Stimulated activated CD4-positive, alpha-beta T cell treated with anti-CD3 and anti-CD28 coated beads, Interleukin-4, amount 100 ng/mL, for 4 hours (primary cell): ENCODE measurements at places on chromosomes 11 and 22.

DNA sequence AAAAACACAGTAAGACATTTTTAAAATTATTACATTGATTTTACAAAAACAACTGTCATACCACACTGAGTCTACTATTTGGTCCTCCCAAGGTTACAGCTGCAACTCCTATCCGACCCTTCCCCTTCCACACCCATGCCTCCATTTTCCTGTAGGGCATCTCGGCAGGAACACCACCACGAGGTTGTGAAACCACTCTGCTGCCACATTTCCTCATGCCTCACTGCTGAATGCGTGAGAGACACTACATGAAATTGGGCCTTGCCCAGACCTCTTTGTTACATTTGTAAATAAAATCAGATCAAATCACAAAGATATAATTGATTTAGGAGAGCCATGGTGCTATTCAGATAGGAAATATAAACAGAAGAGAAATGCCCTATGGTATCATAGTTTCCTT, 2.0 kb downstream of the ARHGAP32 start:
- DNase-seq = no peak

- no peak for DNase-seq
Measured at GRCh38 chr11:59226396-59226795, 13.7 kb upstream of the MPEG1 start.

DNA sequence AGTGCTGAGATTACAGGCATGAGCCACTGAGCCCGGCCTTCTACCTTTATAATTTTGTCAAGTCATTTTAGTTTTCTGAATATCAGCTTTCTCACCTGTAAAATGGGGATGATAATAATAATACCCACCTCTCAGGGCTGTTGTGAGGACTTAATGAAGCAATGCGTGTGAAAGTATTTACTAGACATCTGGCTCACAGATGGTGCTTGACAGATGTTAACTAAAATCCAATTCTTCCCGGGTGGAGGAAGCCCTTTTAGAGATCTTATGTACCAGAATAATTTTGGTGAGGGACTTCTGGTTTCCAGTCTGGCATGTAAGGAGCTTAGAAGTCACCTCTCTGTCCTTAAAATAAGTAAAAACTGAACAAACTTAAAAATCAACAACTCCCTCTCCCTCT, 43.7 kb upstream of the NUP160 start:
- DNase-seq = no peak

DNA sequence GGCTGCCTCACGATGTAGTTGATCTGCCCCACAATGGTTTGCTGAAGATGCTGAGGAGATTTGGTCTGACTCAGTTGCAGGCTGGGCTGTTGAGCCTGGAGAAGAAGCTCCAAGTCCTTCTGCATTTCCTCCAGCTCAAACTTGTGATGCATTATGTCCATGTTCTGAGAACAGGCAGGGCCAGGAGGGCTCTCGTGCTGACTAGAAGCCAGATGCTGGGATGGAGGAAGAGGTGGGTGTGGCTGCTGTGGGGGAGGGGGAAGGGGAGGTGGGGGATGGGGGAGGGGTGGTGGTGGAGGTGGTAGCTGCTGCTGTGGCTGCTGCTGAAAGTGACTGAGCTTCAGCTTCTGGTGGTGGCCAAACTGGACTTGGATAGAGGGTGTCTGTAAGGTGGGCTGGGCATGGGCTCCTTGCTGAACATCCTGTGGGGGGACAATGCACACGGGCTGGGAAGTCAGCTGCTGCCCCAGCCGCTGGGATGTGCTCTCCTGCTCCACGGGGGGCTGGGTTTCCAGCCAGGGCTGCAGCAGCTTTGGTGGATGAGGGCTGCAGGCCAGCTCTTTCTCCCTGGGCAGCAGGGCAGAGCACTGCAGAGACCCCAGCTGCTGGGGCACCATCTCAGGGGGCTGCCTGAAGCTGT, 42.1 kb downstream of the TRIM66 start:
- DNase-seq = no peak

DNA sequence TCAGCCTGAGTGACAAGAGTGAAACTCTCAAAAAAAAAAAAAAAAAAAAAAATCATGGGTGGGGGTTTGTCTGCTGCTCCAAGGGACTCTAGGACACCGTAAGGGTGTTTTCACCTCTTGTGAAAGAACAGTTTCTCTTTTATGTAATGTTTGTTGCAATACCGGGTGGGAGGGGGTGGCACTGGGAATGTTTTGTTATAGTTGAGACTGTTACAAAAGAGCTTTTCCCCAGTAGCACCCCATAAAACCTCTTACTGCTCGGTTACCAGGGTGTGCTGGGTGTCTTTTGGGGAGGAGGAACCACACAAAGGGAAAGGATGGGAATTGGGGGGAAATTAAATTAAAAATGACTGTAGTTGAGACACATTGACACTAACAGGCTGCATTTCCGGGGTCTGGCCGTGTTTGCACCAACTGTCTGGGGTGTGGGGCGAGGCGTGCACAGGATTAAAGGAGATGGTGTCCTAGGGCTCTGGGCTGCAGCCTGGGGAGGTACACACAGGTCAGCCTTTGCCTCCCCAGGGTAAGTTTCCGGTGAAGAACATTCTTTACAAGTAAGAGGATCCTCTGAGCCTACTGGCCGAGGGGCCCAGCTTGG, 1.6 kb downstream of the NFAM1 start:
- no peak for DNase-seq

- DNase-seq = no peak
Measured at GRCh38 chr11:100932474-100933100, 197.0 kb downstream of the PGR start.

DNA sequence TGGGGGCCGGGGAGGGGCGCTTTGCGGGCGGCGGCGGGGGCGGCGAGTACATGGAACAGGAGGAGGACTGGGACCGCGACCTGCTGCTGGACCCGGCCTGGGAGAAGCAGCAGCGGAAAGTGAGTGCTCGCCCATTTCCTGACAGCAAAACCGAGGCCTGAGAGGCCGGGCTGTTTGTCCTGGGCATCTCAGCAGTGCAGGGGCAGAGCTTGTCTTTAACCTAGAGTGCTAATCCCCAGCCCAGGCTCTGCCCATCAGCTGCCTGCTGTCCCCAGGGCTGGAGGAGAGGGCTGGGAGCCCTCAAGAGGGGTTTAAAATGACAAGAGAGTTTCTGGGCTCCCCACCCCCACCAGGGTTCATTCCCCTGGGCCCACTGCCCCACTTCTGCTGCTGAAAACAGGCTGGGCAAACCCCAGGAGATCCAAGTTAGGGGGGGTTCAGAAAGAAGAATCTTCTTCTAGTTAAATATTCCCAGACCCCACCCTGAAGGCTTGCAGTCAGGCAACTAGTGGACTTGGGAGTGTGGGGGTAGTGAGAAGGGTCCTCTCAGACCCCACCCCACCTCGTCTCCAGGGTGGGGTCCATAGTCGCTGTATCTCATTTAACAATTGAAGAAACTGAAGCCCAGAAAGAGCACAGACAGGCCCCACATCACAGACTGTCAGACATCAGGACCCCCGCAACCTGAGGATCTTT, 411 bp downstream of the ACTN3 start:
- no peak for DNase-seq

GRCh38 chr11:23585416-23586104, 725.3 kb upstream of the CCDC179 start:
- DNase-seq = no peak

- DNase-seq = no peak
Measured at GRCh38 chr22:26927821-26928220, 270.4 kb downstream of the MIAT start.

DNA sequence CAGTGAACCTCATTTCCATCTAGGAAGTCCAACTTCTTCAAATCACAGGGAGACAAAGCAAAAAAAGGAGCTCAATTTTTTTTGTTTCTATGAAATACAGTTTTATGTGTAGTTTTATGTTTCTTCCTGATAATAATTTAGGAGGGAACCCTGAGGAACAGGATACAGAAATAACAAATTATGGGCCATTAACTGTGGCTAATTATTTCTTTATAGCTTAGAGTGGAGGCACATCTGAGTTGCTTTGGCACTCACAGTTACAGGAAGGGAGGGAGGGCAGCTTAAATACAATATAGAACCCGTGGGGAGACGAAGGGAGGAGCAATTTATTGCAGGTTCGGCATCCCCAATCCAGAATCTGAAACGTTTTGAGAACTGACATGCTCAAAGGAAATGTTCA, 37.1 kb upstream of the HORMAD2 start:
- DNase-seq = no peak

- DNase-seq = no peak
Measured at GRCh38 chr11:69539416-69540117, 58.1 kb downstream of the LINC01488 start.

GRCh38 chr11:503179-503981, 3.7 kb downstream of the RNH1 start:
- no peak for DNase-seq

DNA sequence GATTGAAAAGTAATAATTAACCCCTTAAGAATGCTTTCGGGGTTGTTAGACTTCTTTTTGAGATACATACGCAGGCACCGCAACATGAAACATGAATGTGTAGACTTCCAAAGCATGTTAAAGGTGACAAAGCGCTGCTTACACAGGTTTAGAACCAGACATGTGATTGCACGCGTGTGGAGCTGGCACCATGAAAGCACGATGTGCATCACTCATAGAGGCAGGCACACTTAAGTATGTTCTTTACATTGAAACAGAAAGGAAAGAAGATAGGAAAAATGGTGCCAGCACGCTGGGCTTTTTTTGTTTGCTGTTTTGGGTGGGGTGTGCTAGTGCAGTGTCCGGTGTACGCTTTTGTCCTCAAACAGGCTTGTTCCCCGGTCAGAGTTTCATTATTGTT, 83.6 kb upstream of the PPARA start:
- no peak for DNase-seq

DNA sequence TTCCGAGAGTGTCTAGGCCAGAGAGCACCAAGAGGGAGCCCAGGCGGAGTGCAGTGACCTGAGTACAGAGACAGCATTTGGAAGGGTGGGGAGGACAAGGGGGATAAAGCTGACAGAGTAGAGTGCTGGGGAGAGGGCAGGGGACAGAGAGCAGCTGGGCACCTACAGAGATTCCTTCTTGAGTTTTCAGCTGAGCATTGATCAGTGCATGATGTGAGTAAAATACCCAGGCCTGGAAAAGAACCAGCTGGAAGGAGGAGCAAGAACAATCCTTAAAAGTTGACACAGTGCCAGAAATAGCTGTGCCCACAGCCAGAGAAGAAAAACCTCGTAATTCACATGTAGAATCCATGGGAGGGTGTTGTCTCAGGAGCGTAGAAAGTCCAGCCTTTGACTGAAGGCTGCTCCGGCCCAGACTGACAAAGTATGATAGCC, 33.9 kb upstream of the PANX2 start:
- DNase-seq = no peak

- no peak for DNase-seq
Measured at GRCh38 chr22:37025500-37026070, 6.0 kb downstream of the MPST start.

GRCh38 chr22:37145180-37146050, 4.3 kb downstream of the IL2RB start:
- DNase-seq = no peak

GRCh38 chr11:19874266-19874665, 161.6 kb downstream of the NAV2 start:
- no peak for DNase-seq

DNA sequence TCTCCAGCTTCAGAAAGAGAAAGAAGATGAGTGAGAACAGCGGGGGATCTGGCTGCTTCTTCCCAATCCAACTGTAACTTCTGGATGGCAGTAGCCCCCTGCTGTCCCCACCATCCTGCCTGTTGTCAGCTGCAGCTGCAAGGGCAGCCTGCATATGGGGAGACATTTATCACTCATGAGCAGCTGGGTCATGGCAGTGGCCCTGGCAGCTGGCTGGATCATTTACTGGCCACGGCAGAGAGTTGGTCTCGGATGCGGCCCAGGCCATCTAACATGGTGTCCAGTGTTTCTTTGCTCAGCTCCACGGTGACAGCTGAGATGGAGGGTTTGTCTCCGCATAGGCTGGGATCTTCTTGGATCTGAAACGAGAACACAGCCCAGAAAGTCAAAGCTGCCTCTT, 14.8 kb downstream of the COMMD9 start:
- DNase-seq = no peak

DNA sequence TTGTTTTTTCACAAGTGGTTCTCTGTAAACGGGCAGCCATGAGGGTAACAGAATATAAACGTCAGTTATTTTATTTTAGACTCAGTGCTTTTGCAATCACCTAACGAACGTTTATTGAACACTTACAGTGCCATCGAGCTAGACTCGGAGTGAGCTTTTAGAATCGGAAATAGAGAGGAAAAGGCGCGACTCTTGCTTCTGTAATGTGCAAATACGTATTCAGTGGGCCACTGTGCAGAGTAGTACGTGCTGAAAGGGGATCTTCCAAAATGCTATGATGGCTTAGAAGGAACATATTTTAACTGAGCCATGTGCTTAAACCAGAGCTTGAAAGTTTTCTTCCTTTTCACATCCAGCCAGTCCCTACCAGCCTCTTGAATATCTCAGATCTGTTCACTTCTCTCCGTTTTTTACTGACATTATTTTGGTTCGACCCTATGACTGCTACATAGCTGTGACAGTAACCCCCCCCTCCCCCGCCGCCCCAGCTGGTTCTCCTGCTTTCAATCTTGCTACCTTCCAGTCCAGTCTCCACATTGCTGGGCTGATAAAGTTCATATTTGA, 468 bp downstream of the DDIAS start:
- no peak for DNase-seq

DNA sequence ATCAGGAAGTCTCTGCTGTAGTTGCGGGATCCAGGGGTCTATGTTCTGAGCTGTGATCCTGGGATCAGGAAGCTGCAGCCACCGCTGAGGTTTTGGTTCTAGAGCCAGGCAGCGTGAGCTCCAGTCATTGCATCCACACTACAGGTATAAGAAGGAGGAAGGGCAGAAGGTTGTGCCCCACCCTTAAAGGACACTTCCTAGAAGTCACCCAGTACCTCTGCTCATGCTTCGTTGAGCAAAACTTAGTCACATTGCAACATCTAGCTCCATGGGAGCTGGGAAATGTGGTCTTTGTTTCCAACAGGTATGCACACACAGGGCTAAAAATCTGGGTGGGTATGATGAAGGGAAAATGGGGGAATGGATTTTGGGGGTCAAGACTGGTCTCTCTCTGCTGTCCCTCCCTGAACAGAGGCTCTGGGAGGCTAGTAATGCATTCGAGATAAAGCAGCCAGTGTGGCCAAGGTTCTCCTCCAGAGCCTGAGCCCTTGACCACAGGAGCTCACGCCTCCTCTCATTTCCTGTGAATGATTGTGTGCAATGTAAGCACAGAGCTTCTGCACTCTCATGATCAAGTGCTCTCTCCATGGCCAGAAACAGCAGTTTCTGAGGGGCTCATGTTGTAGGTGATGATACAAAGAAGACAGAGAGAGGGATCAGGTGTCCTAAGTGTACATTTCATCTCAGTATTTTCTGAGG, 86.8 kb upstream of the OR4B1 start:
- DNase-seq = no peak

DNA sequence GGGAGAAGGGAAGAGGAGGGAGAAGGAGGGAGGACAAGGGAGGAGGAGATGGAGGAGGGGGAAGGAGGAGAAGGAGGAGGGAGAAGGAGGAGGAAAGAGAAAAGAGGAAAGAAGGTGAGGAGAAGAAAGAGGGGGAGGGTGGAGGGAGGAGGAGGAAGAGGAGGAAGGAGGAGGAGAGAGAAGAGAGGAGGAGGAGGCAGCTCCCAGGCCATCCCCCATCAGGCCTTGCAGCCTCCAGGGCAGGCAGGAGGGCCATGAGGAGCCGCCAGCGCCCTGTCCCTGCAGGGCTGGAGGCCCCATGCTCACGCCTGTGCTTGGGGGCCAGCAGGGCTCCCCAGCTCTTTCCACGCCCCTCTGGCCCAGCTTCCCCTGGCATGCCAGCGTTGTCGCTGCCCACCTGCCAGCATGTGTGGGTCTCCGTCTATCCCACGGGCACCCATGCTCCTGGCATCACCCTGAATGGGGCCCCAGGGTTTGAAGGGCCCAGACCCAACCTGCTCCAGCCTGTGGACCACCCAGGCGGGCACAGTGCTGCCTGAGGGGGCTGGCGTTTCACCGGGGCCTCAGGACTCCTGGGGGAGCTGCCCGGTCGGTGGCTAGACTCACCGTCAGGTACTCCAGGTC, 5.2 kb downstream of the TSPAN32 start:
- no peak for DNase-seq
